Aortic smooth muscle cell (primary cell): ENCODE measurements at places on chromosomes 11 and 22. TPM values are rescaled to one million over a fixed set of nuclear protein-coding genes. Genes with fewer than 3 reads are reported as not detected.

The CYB5R2 gene
- 4.0 and 4.6 TPM in 2 replicates for total RNA-seq

The KRTAP5-10 gene
- total RNA-seq: not detected in 2 replicates

The SLC16A8 gene
- 0.26 and 0.37 TPM in 2 replicates for total RNA-seq

The DCHS1 gene
- total RNA-seq: 5.4 and 22.3 TPM in 2 replicates

The FAM111B gene
- total RNA-seq: 6.4 and 20.6 TPM in 2 replicates

The POU2AF1 gene
- not detected in 2 replicates for total RNA-seq

The BACE1 gene
- total RNA-seq: 28.9 and 41.5 TPM in 2 replicates

The GPHA2 gene
- not detected in 2 replicates for total RNA-seq

The SMARCB1 gene
- total RNA-seq: 16.2 and 17.1 TPM in 2 replicates

The SYNGR1 gene
- 8.1 and 9.0 TPM in 2 replicates for total RNA-seq

The ANO9 gene
- total RNA-seq: not detected in 2 replicates

The AAMDC gene
- total RNA-seq: 116 and 166 TPM in 2 replicates

The MAP6 gene
- total RNA-seq: 5.0 and 5.7 TPM in 2 replicates

The CALCB gene
- not detected in 2 replicates for total RNA-seq

The C11orf42 gene
- not detected in 2 replicates for total RNA-seq

The RASGRP2 gene
- total RNA-seq: 0.19 TPM in 1 of 2 replicates, not detected in the other

The DNAJB7 gene
- total RNA-seq: not detected in 2 replicates
